ENCODE measurements at places on chromosomes 2 and 18.

- no peak for DNase-seq
These were observed 1.7 kb downstream of the ERFE start for GRCh38 chr2:238160206-238161129.

DNA sequence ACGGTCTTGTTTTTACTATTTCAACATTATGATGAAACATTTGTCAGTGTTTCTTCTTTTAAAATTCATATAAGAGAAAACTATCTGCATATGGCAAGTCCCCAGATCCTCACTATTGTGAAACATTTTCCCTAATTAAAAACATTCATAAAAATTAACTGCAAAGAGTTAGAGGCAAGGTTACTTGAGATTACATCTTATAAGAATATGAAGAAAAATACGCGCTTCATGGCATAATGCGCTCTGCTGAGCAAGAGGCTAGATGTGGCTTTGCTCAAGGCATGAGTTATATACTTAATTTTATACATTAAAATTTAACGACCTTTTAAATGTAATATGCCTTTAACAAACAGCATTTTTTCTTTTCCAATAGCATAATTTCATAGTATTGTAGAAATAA is 166.4 kb upstream of the RPRM start:
- no peak for DNase-seq

GRCh38 chr2:236293241-236293810 is 29.1 kb upstream of the ASB18 start:
- DNase-seq: no peak

GRCh38 chr2:101843048-101843447 is 145.5 kb downstream of the MAP4K4 start:
- DNase-seq: no peak

DNA sequence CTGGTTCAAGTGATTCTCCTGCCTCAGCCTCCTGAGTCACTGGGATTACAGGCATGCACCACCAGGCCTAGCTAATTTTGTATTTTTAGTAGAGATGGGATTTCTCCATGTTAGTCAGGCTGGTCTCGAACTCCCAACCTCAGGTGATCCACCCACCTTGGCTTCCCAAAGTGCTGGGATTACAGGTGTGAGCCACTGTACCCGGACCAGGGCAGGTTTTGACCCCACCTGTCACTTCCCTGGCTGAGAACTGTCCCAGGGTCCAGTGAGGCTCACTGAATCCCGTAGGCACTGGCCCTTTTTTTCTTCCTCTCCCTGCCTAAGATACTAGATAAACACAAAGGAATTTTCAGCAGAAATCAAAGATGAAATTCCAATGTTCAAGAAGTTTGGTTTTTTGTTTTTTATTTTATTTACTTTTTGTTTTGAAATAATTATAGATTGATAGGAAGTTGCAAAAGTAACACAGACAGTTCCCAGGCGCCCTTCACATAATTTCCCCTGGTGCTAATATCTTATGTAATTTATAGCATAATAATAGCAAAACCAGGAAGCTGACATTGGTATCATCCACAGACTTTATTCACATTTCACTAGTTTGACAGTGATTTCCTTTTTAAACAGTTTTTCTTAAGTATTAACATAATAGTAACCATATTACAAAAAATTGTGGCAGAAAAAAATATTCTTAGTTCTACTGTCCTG is 52.4 kb upstream of the B3GNT7 start:
- DNase-seq: no peak

GRCh38 chr18:10249270-10249669 is 205.2 kb upstream of the APCDD1 start:
- no peak for DNase-seq

DNA sequence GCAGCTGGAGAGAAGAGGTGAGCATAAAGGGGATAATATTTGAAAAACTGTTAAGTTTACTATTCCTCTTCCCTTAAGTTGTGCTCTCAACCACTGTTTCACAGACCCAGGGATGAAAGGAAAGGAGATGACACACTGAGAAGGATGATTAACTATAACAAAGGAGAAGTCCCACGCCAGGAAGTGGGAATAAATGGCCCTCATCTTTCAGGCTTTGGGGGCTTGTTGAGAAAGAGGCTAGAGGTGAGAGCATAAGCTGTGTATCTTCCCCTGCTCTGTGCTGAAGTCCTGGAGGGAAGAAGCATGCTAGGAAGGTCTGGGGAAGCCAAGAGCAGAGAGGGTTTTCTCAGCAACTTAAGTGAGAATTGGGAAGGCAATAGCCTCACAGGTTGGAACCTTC is 399.1 kb upstream of the ATP5MC3 start:
- no peak for DNase-seq

DNA sequence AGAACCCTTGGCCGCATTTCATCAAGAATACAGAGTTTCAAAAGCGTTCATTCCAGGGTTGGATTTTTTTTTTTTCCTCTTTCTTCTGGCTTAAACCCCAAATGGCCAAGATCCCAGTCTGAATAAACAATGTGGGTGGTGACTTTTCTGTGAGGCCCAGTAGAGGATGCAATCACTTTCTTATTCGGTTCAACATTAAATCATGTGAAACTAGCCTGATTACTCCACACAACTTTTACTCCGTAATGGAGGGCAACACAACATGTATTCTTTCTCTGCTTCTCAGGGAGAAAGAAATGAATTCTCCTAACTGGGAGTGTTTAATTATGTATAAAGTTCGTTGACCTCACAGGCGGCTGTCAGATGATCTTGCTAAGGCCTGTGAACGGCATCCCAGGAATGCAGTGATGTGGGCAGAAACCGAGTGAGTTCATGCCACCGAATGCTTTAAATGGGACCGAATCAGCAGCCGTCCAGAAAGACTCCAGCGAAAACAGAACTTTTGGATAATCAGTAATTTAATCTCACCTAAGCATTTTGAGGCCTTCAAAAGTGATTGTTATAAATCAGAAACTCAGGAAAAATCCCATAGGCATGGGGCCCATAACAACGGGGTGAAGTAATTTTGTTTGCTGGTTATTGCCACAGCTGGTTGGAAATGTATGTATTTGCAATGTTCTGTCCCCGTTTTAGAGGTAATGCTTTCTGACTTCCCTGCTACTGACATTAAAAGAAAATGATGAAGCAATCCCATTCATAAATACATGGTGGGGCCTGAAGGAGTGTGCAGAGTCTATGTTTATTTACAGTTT is 81.5 kb downstream of the BCL2 start:
- peak; percentile 43 for DNase-seq

- no peak for DNase-seq
These were observed 166.2 kb downstream of the TCF4 start for GRCh38 chr18:55421615-55422419.

All from iPS DF 6.9 (cell line).